ENCODE measurements at places on chromosomes 12 and 14. TPM values are rescaled to one million over a fixed set of nuclear protein-coding genes. Genes with fewer than 3 reads are reported as not detected.

DNA sequence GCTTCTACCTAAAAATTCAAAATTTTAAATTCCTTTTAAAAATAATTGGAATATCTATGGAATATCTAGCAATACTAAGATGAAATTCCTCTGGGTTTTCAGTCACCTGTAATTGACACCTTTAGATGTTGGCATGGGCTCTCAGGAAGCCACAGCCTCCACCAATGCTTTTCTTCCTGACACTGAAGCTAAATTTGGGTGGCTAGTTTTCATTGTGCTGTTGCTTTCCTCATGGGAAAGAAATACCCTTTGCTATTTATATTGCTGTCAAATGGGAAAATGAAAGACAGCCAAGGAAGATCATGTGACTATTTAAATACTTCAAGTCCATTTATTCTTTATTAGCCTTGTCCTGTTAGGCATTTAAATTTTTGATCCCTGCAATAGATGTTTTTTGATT lies 313.0 kb downstream of the NAV3 start:
- no peaks in the 10 kb centered on the region for H3K4me1 ChIP-seq
- H3K36me3 ChIP-seq, result no peaks in the 10 kb centered on the region
- no peaks in the 10 kb centered on the region for H3K27me3 ChIP-seq

CAMKK2 gene
- polyA plus RNA-seq, result 14.9 TPM

PLEKHD1 gene
- 0.08 TPM for polyA plus RNA-seq

GRCh38 chr12:30138483-30138882 lies 354.7 kb upstream of the TMTC1 start:
- no peaks in the 10 kb centered on the region for H3K4me1 ChIP-seq
- no peak for DNase-seq
- H3K36me3 ChIP-seq, result no peaks in the 10 kb centered on the region

DNA sequence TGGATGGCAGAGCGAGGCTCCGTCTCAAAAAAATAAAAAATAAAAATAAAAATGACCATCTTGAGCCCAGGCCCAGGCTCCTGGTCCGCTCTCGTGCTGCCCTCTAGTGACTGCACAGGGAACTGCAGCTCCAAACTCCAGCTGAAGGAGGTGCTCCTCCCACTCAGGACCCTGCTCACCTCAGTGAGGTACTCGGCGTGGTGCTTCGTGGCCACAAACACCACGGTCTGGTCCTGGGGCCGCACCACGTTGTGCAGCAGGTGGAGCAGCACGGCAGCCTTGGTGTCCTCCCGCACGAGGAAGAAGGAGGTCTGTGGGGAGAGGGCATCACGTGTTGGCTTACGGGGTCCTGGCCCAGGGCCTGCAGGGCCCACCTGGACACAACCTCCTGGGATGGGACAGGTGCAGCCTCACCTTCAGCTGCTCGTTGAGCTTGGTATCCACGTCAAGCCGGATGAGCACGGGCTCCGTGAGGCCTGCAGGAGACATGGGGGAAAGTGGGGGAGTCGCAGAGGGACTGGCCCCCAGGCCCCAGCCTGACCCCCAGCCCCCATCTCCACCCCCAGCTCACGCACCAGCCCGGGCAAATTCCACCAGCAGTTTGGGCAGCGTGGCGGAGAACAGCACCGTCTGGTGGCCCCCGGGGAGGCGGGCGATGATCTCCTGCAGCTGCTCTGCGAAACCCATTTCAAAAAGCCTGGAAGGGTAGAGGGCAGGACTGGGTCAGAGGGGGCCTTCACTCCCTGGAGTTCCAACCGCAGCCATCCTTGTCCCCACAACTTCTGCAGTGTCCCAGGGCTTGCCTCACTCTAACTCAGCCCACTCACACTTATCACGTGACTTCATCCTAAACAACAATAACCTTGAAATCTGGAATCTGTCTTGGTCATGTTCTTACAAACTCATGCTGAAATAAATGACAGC lies 10.6 kb downstream of the DDX54 start:
- no peaks in the 10 kb centered on the region for H3K4me1 ChIP-seq
- H3K36me3 ChIP-seq, result peaks cover 100% of the 10 kb centered on the region
- peak; percentile 87 for DNase-seq
- H3K27ac ChIP-seq, result no peak overlapping the region
- H3K27me3 ChIP-seq, result no peaks in the 10 kb centered on the region
- H3K4me3 ChIP-seq, result no peak overlapping the region

GRCh38 chr14:71985538-71986189 lies 53.4 kb downstream of the RGS6 start:
- no peaks in the 10 kb centered on the region for H3K4me1 ChIP-seq
- no peaks in the 10 kb centered on the region for H3K27me3 ChIP-seq
- H3K4me3 ChIP-seq, result no peak overlapping the region
- H3K36me3 ChIP-seq, result no peaks in the 10 kb centered on the region
- H3K27ac ChIP-seq, result no peak overlapping the region

- H3K4me3 ChIP-seq, result no peak overlapping the region
- no peak for DNase-seq
Observed at GRCh38 chr12:10889226-10889625, 5.2 kb upstream of the PRH1 start.

COCH gene
- 1.2 TPM for polyA plus RNA-seq

PRPH gene
- polyA plus RNA-seq, result 9.0 TPM

DNA sequence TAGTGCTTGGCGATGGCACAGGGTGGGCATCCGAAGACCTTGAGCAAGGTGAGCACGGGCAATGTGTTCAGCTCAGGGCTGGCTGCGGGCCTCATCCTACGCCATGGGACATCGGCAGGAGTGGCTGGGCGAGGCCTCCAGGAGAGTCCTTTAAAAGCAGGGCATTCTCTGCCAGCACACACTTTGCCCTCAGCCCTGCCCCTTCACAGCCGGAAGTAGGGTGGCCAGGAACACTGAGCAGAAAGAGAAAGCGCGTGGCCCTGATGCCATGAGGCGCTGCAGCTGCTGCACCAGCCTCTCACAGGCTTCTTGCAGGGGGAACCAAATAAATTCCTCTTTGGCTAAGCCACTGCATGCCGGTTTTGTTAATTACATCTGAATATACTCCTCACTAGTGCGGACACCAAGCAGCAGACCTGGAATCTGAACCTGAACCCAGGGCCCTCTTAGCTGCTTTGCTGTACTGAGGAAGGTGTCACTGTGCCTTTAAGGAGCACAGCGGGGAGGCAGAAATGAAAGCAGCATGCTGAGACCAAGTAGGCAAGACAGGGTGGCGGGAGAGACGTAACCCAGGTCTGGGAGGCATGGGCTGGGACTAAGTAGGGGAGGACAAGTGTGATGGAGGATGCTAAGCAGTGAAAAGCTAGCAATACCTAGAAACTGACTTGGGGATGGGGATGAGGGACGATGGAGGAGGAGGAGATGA lies 155.2 kb downstream of the TTC7B start:
- peaks cover 16% of the 10 kb centered on the region for H3K4me1 ChIP-seq
- DNase-seq, result peak; percentile 70
- H3K27ac ChIP-seq, result peak overlapping the region; percentile 62
- peaks cover 25% of the 10 kb centered on the region for H3K36me3 ChIP-seq
- H3K27me3 ChIP-seq, result no peaks in the 10 kb centered on the region
- H3K4me3 ChIP-seq, result no peak overlapping the region

- peak overlapping the region; percentile 65 for H3K27ac ChIP-seq
- H3K4me1 ChIP-seq, result peaks cover 12% of the 10 kb centered on the region
- no peaks in the 10 kb centered on the region for H3K27me3 ChIP-seq
- DNase-seq, result peak; percentile 88
Observed at GRCh38 chr12:92561543-92561899, 141.3 kb upstream of the PLEKHG7 start.

DNA sequence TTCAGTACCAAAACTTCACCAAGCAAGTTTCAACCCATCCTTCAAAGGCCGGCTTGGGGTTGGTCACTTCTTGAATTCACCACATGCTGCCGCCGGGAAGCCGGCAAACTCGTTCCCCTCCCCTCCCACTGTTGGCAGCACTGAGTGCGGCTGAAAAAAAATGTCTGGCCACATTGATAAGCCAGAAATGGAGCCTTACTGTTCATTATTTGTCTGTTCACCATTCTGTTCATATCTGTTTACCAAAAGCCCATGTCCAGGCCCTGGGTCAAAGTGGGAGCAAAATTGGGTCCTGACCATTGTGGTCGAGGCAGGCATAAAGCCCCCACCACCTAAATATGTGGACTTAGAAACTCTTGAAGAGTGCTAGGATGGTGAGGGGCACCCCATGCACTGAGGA lies 7.3 kb upstream of the HSP90AA1 start:
- DNase-seq, result peak; percentile 54
- peaks cover 8% of the 10 kb centered on the region for H3K4me1 ChIP-seq
- H3K36me3 ChIP-seq, result no peaks in the 10 kb centered on the region
- H3K27me3 ChIP-seq, result no peaks in the 10 kb centered on the region

DNA sequence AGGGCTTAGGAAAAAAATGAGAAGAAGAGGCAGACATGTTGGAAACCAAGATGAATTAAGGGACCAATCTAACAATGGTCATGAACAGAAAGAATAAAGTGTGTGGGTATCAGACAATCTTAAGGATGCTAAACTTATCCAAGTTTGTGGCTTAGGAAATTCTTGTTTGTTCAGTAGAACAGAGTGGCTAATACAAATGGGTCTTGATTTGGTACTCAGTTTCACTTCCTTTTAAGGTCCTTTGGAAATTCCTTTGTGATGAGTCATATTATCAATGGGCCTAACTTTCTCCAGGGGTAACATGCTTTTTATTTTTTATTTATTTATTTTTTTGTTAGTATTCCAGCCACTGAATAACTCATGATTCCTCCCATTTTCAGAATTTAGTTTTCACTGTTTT lies 1154.7 kb upstream of the FLRT2 start:
- DNase-seq, result no peak
- H3K27ac ChIP-seq, result no peak overlapping the region
- H3K27me3 ChIP-seq, result no peaks in the 10 kb centered on the region
- H3K4me1 ChIP-seq, result no peaks in the 10 kb centered on the region
- H3K36me3 ChIP-seq, result no peaks in the 10 kb centered on the region

DNA sequence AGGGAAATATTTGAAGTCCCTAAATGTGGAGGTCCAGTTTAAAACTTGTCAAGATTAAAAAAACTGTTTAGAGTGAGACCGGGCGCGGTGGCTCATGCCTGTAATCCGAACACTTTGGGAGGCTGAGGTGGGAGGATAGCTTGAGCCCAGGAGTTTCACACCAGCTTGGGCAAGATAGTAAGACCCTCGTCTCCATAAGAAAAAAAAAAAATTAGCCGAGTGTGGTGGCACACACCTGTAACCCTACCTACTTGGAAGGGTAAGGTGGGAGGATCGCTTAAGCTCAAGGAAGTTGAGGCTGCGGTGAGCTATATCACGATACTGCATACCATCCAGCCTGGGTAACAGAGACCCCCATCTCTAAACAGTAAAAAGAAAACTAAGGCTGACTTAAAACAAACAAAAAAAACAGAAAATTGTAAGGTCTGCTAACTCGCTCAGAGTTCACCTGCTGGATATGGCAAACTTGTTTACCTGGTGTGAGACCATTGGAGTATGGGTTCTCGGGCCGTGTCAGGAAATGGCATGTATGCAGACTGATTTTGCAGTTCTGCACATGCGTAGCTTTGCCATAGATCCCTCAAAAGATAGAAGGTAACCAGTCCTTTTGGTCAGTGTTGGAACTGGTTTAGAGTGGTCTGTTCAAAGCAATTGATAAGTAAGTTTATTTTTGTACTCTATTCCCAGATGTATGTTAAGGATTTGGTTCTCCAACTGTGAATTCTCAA lies 2.1 kb downstream of the RNF10 start:
- no peaks in the 10 kb centered on the region for H3K27me3 ChIP-seq
- peak overlapping the region; percentile 91 for H3K4me3 ChIP-seq
- peaks cover 11% of the 10 kb centered on the region for H3K36me3 ChIP-seq
- H3K4me1 ChIP-seq, result peaks cover 62% of the 10 kb centered on the region

- no peaks in the 10 kb centered on the region for H3K36me3 ChIP-seq
- peaks cover 53% of the 10 kb centered on the region for H3K4me1 ChIP-seq
- peak; percentile 30 for DNase-seq
- H3K4me3 ChIP-seq, result no peak overlapping the region
Observed at GRCh38 chr12:57133916-57134315, 5.6 kb downstream of the LRP1 start.

STAC3 gene
- 1.3 TPM for polyA plus RNA-seq

FGF6 gene
- polyA plus RNA-seq, result not detected

DNA sequence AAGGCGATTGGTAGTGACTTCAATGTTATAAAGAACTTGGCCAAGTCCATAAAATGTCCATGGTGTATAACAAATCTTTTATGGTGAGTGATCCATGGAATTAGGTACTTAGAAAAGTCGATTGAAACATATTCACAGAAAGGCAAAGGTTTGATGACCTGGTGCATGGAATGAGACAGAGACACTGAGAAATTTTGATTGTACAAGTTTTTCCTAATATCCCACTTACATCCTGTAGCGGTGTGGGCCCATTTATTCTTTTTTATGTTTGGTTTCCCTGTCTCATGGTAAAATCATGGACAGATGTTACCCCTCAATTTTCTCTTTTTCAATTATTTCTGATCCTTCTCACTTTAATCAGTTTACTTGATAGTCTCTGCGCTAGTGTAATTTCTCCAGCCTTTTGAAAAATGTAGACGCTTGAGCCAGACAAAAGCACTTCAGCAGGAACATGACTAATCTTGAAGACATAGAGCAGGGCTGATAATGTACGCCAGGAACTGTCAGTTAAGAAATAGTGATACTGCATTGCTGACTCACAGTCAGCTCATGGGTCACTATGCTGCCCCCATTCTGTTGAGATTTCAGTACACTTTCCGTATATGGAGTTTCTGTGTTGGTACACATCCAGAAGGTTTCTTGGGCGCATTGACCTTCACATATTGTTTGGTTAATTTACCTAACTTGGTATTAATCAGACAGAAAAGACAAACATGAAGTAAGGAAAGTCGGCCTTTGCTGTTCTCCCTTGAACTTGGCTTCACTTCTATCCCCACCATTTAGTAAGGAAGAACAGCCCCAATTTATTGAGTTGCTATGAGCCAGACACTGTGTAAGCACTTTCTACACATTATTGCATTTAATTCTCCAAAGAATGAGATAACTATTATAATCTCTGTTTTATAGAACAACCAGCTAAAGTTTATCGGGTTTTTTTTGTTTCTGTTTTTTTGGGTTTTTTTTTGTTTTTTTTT lies 841.7 kb downstream of the DIO2 start:
- no peaks in the 10 kb centered on the region for H3K27me3 ChIP-seq
- DNase-seq, result no peak
- H3K4me3 ChIP-seq, result no peak overlapping the region
- H3K27ac ChIP-seq, result peak overlapping the region; percentile 4

- no peaks in the 10 kb centered on the region for H3K4me1 ChIP-seq
- H3K36me3 ChIP-seq, result no peaks in the 10 kb centered on the region
- no peaks in the 10 kb centered on the region for H3K27me3 ChIP-seq
- no peak overlapping the region for H3K4me3 ChIP-seq
- no peak overlapping the region for H3K27ac ChIP-seq
- peak; percentile 63 for DNase-seq
Observed at GRCh38 chr12:27083861-27084394, 1.6 kb upstream of the C12orf71 start.

DNA sequence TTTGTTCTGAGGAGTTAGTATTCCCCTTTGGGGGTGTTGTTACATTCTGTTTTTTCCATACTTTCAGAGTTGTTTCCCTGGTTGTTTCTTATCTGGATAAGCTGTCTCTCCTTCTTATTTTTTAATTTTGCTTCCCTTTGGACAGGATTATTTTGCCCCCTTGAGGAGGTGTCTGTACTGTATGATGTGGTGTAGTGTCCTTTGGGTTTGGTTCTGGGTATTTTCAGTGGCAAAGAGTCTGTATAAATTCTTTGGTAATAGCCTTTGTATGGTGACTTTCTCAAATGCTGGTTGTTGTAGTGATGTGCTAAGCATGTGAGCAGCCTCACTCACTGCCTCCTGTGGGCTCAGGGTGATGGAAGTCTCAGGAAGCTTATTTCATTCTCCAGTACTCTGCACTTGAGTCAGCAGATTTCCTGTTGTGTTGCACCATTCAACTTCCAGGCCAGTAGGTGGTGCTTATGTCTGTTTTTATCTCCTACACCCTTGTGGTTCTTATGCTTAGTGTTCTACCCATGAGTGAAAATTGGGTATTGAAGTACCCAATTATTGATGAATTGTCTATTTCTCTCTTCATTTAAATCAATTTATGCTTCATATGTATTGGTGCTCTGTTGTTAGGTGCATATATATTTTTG lies 103.3 kb upstream of the PMCH start:
- no peaks in the 10 kb centered on the region for H3K36me3 ChIP-seq
- H3K27ac ChIP-seq, result no peak overlapping the region
- DNase-seq, result no peak
- no peaks in the 10 kb centered on the region for H3K27me3 ChIP-seq
- no peak overlapping the region for H3K4me3 ChIP-seq

Measured in stomach (tissue), 19 donors.